Brain microvascular endothelial cell (primary cell): ENCODE measurements at places on chromosomes 1 and 21.

GRCh38 chr1:7989762-7990428 is 28.4 kb downstream of the PARK7 start:
- no peak for DNase-seq

GRCh38 chr1:85297855-85298629 is 21.6 kb upstream of the BCL10 start:
- DNase-seq: peak; percentile 96

DNA sequence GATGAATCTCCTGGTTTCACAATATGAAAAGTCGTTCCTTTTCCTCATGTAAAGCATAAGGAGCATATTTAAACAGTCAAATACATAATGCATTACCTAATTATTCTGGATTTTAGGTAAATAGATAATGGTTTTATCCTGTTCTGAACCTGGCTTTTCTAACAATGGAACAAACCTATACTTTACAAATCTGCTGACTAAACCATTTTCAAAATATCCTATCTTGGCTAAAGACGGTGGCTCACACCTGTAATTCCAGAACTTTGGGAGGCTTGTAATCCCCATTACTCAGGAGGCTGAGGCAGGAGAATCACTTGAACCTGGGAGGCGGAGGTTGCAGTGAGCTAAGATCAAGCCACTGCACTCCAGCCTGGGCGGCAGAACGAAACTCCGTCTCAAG is 2.9 kb downstream of the SMIM12 start:
- DNase-seq: no peak

- no peak for DNase-seq
Observed at GRCh38 chr1:197910120-197910991, 6.8 kb upstream of the LHX9 start.

- DNase-seq: no peak
Observed at GRCh38 chr1:25473653-25474225, 43.0 kb downstream of the MACO1 start.

GRCh38 chr1:198042168-198042567 is 114.6 kb upstream of the NEK7 start:
- no peak for DNase-seq

- no peak for DNase-seq
Observed at GRCh38 chr1:212651977-212652376, 43.4 kb downstream of the ATF3 start.

GRCh38 chr21:27831816-27832569 is 865.1 kb upstream of the ADAMTS5 start:
- no peak for DNase-seq

DNA sequence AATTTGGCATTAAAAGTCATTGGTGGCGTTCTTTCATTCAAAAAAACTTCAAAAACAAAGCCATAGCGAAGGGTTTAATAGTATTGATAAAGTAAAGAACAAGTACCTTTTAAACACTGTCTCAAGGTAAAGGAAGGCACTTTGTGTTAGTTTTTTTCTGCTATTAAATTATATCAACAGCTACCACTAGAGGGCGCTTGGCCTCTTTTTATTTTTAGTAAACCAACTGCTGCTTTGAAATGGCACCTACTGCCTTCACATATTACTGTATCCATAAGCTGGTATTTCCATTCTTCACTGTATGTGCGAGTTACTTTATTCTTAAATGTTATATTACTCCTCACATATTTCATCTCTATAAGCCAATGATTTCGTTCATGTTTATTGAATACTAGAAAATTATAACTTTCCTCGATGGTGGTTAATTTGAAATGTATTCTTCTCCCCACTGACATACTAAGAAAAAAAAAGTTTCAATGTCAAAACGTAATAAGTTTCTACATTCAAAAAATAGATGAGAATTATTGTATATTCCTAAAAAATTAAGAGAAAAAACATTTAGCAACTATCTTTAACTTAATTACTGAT is 125.7 kb upstream of the CXADR start:
- DNase-seq: peak; percentile 53

- peak; percentile 68 for DNase-seq
Observed at GRCh38 chr1:40736085-40736531, 44.6 kb downstream of the NFYC start.

- DNase-seq: no peak
Observed at GRCh38 chr1:110240476-110241210, 30.5 kb downstream of the KCNC4 start.

GRCh38 chr1:22318279-22318981 is 133.2 kb upstream of the ZBTB40 start:
- no peak for DNase-seq

GRCh38 chr21:32878661-32879060 is 107.1 kb upstream of the PAXBP1 start:
- DNase-seq: no peak

DNA sequence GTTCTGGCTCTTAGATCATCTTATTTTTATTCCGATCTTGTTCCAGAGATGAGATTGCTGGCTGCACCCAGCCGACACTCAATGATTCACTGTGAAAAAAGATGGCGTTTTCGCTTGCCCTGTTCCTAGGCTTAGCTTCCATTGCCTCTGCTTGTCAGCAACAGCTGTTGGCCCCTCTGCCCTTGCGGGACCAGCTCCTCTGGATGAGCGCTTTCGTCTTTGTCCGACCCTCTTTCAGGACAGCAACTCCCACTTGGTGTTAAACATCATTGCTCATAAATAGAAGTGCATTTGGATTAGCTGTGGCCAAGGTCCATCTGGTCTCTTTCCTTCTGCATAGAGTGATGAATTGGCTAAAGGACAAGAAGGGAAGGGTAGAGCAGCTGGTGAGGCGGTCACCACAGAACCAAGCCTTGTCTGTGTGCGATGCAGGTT is 43.5 kb upstream of the SCCPDH start:
- DNase-seq: no peak

DNA sequence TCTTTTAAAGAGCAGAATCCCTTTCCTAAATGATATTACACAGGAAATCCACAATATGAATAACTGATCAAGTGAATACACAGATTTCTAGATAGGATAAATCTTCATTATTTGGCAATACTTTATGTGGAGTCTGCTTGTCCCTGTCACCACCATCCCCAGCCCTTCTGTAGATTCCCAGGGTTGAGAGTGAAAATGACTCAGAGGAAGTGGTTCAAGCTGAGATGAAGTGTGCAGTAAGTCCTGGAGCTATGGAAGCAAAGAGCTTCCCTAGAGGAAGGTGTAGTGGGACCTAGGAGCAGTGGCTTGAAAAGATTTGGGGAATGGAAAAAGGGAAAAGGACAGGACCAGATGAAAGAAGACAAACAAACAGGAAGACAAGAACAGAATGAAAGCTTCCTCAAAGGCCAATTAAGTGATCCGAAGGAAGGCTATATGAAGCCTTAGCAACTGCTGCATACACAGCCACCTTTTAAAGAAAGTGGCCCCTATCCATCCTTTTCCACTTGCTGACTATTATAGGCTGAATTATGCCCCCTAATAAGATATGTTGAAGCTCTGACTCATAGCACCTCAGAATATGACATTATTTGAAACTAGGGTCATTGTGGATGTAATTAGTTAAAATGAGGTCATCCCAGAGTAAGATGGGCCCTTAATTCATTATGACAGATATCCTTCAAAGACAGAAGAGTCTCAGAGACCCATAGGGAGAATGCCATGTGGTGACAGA is 96.5 kb upstream of the CAMK1G start:
- DNase-seq: peak; percentile 31

- DNase-seq: no peak
Observed at GRCh38 chr1:180912801-180913565, at the start of gene KIAA1614. Gene KIAA1614, plus strand, starts transcription at chr1:180912897. Its CDS starts 347 bp downstream, at chr1:180913244.

GRCh38 chr1:94350350-94350924 is 67.8 kb upstream of the ABCD3 start:
- DNase-seq: no peak

GRCh38 chr1:37765916-37766664 is 1.2 kb upstream of the EPHA10 start:
- no peak for DNase-seq

- no peak for DNase-seq
Observed at GRCh38 chr1:18118078-18118477, 10.5 kb downstream of the IGSF21 start.

- DNase-seq: no peak
Observed at GRCh38 chr1:97505289-97505688, 415.5 kb downstream of the DPYD start.

DNA sequence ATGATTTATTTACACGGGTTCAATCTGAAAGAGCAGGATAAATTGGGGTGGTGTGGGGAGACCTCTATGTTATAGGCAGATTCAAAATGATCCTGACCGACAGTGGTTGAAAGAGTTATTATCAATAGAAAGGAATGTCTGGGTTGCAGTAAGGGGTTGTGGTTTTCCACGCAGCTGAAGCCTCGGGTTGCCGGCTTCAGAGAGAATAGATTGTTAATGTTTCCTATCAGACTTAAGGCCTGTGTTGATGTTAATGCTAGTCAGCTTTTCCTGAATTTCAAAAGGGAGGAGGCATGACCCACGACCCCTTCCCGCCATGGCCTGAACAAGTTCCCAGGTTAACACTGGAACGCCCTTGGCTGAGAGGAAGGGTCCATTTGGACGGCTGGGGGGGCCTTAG is 2.2 kb upstream of the UBE2J2 start:
- DNase-seq: peak; percentile 34

- DNase-seq: no peak
Observed at GRCh38 chr1:116092752-116093489, 18.3 kb upstream of the MAB21L3 start.

GRCh38 chr1:222792744-222793143 is 22.1 kb upstream of the DISP1 start:
- DNase-seq: no peak

GRCh38 chr1:230301322-230301721 is 124.8 kb downstream of the PGBD5 start:
- DNase-seq: no peak

DNA sequence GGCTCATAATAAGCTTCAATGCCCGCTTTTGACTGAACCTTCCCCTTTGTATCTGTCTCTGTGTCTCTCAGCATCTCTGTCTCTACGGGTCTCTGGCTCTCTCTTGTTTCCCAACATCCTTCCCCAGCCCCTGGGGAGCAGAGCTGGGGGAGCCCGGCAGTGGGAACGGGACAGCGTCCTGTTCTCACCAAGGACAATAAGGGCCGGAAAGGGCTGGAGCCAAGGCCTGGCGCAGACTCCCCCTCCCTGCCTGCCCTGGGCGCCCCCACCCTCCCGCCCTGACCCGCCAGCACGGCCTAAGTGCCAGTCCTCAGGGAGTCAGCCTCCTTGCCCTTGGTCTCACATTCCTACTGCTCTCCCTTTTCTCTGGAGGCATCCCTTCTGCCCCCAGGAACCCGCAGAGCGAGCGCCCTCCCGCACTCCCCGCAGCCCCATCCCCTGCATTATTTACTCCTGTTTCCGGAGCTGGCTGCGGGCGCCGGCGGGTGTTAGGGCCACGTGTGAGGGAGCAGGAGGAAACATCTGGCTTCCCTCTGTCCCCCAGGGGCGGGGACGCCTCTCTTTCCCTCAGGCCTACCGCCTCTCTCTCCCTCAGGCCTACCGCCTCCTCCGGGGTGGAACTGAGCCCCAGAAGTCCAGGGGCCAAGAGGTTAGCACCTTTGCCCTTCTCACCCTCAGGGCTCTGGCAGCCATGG is 6.5 kb downstream of the KRTCAP2 start:
- no peak for DNase-seq

DNA sequence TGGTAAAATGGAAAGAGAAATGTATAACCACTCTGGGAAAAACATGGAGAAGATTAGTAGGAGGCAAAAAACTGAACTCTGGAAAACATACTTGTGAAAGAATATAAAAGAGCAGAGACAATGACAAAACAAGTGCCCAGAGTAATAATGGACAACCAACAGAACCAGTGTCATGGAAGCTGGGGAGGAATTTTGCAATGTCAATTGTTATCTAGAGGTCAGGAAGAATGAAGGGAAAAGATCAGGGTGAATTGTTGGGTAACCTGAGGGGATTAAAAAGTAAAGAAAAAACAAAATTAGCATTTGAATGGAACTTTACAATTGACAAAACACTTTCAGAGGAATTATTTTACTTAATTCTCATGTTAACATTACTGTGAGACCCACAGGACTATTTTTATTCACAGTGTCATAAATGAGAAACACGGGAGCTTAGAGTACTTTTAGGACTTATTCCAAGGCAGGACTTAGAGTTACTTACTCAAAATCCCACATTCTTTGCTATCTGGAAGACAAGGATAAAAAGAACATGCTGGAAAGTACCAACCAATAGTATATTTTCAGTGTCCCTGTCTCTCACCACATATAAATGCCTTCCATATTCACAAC is 19.5 kb downstream of the JAM2 start:
- no peak for DNase-seq

DNA sequence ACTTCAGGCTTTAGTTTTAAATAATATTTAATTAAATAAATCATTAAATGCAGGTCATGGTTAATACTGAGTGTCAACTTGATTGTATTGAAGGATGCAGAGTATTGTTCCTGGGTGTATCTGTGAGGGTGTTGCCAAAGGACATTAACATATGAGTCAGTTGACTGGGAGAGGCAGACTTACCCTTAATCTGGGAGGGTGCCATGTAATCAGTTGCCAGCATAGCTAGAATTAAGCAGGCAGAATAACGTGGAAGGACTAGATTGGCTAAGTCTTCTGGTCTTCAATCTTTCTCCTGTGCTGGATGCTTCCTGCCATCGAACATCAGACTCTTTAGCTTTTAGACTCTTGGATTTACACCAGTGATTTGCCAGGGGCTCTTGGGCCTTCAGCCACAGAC is 85.3 kb downstream of the MAP3K21 start:
- DNase-seq: no peak

DNA sequence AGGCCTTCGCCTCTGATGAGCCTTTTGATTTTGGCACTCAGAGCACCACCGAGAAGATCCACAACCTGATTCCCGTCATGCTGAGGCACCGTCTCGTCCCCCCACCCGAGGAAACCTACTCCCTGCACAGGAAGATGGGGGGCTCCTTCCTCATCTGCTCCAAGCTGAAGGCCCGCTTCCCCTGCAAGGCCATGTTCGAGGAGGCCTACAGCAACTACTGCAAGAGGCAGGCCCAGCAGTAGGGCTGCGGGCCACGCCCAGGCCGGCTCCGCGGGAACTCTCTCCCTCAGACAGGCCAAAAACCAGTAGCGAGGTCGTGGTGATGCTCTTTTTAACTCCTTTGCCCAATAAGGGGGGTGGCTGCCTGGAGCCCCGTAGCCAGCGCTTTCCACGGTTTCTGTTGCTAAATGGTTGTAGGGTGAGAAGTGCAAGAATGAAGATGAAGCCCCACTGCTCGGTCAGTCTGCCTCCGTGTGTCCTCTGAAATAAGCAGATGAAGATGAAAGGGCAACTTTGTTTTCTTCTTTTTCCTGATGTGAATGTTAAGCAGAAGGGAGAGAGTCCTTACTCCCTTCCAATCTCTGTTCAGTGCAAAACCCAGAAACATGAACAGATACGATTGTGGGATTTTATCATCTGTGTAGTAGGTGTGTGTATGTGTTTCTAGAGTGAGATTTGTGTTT is 46.5 kb downstream of the COQ8A start:
- no peak for DNase-seq

GRCh38 chr1:248807067-248807737 is 18.5 kb downstream of the SH3BP5L start:
- DNase-seq: no peak

GRCh38 chr1:114092186-114093062 is 61.2 kb downstream of the SYT6 start:
- no peak for DNase-seq

- no peak for DNase-seq
Observed at GRCh38 chr21:44092211-44092610, 15.0 kb upstream of the PWP2 start.

GRCh38 chr21:38960251-38960650 is 154.5 kb downstream of the ETS2 start:
- DNase-seq: no peak

- no peak for DNase-seq
Observed at GRCh38 chr1:38746402-38746935, 113.1 kb downstream of the RRAGC start.

- no peak for DNase-seq
Observed at GRCh38 chr1:208433086-208433485, 188.9 kb upstream of the PLXNA2 start.
